ENCODE measurements at places on chromosomes 7 and 10.

DNA sequence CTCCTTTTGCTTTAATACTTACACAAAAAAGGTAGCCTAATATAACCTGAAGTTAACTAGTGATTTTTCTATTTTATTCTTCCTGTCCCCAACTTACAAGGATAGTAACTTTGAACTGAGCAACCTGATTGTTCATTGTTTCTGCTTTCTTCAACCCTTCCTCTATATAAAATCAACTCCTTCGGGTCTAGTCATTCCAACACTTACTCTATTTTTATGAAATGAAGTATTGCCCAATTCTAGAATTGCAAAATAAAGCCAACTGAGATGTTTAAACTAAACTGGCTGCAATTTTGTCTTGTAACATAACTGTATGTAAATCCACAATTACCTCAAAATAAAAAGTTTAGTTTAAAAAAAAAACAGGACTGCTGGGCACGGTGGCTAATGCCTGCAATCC lies 20.3 kb upstream of the DNA2 start:
- H3K27me3 ChIP-seq = no peaks in the 10 kb centered on the region
- peaks cover 3% of the 10 kb centered on the region for H3K4me1 ChIP-seq
- H3K36me3 ChIP-seq = peaks cover 68% of the 10 kb centered on the region

DNA sequence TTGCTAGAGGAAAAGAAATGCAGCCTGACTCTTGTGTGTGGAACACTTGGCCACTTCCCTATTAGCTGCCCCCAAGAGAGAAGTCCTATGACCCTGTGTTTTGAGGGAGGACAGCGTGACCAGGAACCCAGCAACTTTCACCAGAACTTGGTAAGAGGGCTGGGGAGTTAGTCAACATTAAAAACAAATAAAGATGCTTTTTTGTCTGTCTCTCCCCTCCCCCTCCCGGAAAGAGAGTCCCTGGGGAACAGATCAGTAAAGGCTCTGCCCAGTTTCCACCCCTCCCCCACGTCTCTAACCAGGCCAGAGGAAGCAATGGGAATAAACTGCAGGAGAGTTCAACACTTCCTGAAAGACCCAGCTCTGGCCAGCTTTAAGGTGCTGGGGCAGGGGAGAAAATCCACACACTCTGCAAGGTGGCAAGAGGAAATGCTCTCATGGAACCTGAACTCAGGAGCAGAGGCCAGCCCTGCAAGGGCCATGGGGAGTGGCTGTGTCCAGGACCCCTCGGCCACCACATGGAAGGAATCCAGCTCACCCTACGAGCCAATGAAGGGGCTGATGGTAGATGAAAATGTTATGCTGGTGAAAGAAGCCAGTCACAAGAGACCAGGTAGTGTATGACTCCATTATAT lies 21.5 kb downstream of the SH3PXD2A start:
- H3K4me1 ChIP-seq = no peaks in the 10 kb centered on the region
- H3K27me3 ChIP-seq = no peaks in the 10 kb centered on the region
- no peak overlapping the region for H3K4me3 ChIP-seq
- no peak overlapping the region for H3K27ac ChIP-seq
- no peak for DNase-seq

GRCh38 chr7:131197920-131198615 lies 129.6 kb upstream of the MKLN1 start:
- no peaks in the 10 kb centered on the region for H3K36me3 ChIP-seq
- DNase-seq = no peak
- peaks cover 13% of the 10 kb centered on the region for H3K4me1 ChIP-seq
- H3K4me3 ChIP-seq = no peak overlapping the region

- H3K36me3 ChIP-seq = no peaks in the 10 kb centered on the region
- no peak for DNase-seq
- no peaks in the 10 kb centered on the region for H3K4me1 ChIP-seq
- H3K27ac ChIP-seq = no peak overlapping the region
- no peaks in the 10 kb centered on the region for H3K27me3 ChIP-seq
Observed at GRCh38 chr7:80298201-80298600, 163.6 kb downstream of the GNAI1 start.

GRCh38 chr7:2487586-2488271 lies 11.5 kb upstream of the GRIFIN start:
- no peak overlapping the region for H3K4me3 ChIP-seq
- H3K4me1 ChIP-seq = no peaks in the 10 kb centered on the region
- no peaks in the 10 kb centered on the region for H3K27me3 ChIP-seq
- DNase-seq = no peak
- H3K36me3 ChIP-seq = no peaks in the 10 kb centered on the region
- H3K27ac ChIP-seq = no peak overlapping the region

All from activated T-cell treated with anti-CD3 and anti-CD28 coated beads, Interleukin-2, amount 50 U/mL, for 24 hours (primary cell).